ENCODE measurements at places on chromosomes 3 and 15. TPM values are rescaled to one million over a fixed set of nuclear protein-coding genes. Genes with fewer than 3 reads are reported as not detected.

DNA sequence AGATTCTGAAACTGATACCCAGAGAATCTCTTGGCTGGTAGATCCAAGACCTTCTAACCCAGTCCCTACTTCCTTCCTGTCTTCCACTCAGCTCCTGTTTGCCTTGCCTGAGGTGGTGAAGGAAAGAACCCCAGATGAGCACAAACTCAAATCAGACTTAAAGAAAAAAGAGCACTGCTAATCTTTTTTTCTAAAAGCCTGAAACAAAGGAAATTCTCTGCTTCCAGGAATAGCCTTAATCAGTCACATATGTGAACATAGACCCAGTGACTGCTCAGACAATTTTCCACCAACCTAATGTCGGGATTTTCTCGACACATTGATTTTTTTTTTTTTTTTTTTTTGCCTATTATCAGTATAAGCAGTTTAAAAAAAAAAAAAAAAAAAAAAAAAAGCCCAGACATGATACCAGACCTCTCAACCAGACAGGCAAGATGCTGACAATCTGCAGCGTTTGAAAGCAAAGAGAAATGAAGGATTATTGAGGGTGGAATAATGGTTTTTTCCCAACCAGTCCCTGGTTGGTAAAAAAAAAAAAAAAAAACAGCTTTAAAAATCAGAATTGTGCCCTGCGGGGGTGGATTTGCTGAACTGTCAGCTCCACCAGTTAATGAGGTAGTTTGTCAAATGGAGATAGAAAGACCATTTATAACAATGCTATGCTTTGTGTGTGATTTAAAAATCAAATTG lies 256.8 kb upstream of the RARB start:
- no peak for DNase-seq

DNA sequence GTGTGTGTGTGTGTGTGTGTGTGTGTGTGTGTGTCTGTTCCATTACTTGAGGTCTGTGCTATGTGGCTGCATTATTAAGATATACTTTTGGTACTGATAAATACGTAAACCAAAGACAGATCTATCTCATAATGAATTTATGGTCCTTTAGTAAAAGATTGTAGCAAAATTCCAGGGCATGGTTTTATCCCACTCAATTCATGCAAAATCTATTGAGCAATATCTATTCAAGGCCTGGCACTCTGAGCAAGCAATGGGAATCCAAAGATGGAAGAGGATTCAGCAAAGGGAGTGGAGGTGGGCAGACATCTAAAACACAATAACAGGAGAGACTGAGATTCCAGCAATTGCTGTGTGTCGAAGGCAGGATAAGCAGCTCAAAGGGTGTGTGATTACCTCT lies 86.8 kb downstream of the RFTN1 start:
- DNase-seq, result no peak

DNA sequence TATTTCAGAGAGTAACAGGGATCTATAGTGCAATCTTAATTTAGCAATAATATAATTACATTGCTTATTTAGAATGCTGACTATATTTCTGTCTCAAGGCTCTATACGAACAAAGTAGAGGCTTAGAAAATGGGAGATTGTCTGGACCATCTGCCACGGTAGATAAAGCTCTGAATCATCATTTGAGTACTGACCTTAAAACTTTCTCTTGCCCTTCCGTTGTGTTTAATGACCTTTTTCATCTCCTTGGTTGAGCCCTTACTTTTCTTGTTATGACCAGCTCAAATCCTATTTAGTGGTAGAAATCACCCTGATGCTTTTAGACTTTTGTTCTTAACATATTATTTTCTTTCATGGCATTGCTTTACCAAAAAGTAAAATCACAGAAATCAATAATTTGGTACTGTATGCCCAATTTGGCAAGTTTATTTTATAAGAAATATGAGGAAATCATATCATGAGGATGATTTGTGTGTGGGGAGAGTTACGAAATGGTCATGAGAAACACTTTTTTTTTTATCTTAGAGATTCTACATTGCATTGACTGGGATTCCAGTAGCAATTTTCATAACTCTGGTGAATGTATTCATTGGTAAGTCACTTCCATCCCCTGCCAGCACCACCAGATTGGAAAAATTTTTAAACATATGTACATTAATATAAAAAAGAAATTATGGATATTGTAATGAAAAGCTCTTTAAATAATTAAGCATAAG lies 11.0 kb downstream of the NDUFB5 start:
- DNase-seq, result no peak

GRCh38 chr3:37450561-37450960 lies 276.2 kb upstream of the LRRFIP2 start:
- no peak for DNase-seq

DNA sequence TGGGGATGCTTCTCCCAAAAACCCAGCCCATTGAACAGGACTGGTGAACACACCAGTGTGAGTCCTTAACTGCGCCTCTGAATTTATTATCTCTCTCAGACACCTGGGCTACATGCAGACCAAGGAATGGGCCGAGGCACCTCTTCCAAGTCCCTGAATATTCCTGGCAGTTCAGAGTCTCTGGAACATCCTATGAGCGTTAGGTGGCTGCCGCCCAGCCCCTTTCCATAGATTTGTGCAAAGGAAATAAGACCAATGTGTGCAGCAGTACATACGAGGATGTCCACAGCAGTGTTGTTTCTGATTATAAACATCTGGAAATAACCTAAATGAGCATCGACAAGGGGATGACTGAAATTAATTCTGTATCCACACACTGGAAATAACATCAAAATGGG lies 104.9 kb upstream of the RPL32 start:
- no peak for DNase-seq

- no peak for DNase-seq
These were observed 23.5 kb downstream of the C3orf62 start for GRCh38 chr3:49253512-49253911.

GRCh38 chr3:101010296-101010695 lies 17.1 kb upstream of the ABI3BP start:
- no peak for DNase-seq

GRCh38 chr3:172334671-172335207 lies 113.5 kb downstream of the GHSR start:
- DNase-seq, result no peak

DNA sequence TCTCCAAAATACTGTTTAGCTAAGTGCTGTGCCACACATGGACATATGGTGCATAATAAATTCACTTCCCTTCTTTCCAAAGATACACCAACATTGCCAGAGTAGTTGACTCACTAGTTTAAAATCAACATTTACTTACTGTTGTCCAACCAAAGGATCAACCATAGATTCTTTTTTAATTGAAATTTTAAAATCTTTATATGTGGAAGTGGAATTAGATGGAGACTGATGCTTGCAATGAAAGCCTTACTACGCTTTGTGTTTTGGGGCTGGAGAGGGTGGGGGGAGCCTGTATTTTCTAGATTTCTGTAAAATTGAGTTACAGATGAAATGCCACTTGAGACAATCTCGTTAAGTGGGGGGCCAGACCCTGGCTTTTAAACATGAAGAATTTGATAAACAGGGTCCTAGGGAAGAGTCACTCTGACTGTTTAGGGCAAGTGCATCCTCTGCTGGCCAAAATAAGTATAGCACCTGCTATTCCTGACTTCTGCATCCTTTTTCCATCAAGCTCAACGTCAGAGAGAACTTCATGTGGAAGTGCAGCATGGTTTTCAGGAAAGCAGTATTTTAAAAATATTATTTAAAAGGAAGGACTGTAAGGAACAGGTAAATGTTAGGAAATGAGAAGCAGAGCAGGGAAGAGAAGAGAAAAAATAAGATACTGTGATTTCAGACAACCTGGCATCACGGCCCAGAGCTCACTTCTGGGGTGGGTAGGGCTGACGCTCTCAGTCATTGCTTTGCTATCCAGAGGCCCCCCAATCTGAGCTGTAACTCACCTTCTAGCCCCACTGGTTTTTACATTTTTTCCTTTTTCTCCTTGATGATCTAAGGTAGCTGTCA lies 76.7 kb downstream of the BOC start:
- peak; percentile 50 for DNase-seq

GRCh38 chr15:88447206-88447605 lies 20.0 kb downstream of the MRPL46 start:
- no peak for DNase-seq

- no peak for DNase-seq
These were observed 856.1 kb downstream of the SI start for GRCh38 chr3:164222197-164222596.

GRCh38 chr3:146115619-146116018 lies 45.4 kb downstream of the PLOD2 start:
- DNase-seq, result no peak

- no peak for DNase-seq
These were observed 240.6 kb upstream of the TOPAZ1 start for GRCh38 chr3:44001072-44001471.

DNA sequence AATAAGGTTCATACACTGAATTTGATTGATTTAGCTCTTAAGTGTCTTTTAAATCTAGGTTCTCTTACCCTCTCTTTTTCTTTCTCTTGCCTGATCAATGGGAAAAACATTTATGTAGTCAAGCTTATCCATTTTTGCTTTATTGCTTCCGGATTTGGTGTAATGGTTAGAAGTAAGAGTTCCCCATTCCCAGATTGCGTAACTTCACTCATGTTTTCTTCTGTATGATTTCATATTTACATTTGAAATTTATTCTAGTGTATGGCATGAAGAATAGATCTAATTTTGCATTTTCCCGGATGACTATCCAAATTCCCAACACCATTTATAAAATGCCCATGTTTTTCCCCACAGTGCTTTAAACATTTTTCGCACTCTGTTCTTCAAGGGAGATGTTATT lies 27.9 kb upstream of the SV2B start:
- DNase-seq, result no peak

GRCh38 chr3:78798266-78798832 lies 969.4 kb downstream of the ROBO1 start:
- no peak for DNase-seq

DNA sequence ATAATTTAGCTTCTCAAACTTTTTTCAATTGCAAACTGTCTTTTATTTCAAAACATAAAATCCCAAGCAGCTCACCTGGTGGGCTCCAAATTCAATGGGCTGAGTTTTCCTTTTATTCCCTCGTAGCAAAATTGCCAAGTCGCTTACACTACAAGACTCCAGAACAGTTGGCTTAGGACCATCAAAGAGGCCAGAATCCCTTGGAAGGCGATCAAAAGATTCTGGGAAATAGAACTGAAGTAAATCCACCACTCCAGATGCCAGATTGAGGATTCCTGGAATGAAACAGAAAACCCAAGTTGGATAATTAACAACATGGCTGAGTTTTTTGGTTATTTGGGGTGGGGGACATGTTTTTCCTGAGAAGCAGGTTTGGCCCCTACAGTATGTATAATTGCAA lies 87.7 kb upstream of the DCLK3 start:
- no peak for DNase-seq

DNA sequence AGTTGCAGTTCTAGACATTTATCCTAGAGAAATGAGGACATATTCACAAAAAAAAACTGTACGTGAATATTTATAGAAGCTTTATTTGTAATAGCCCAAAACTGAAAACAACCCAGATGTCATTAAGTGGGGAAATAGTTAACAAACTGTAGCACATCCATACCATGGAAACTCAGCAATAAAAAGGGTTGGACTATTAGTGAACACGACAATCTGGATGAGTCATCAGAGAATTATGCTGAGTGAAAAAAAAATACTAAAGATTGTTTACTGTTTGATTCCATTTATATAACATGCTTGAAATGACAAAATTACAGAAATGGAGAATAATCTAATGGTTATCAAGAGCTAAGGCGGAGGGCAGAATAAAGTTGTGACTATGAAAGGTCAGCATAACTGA lies 59.5 kb downstream of the CPA3 start:
- DNase-seq, result no peak

DNA sequence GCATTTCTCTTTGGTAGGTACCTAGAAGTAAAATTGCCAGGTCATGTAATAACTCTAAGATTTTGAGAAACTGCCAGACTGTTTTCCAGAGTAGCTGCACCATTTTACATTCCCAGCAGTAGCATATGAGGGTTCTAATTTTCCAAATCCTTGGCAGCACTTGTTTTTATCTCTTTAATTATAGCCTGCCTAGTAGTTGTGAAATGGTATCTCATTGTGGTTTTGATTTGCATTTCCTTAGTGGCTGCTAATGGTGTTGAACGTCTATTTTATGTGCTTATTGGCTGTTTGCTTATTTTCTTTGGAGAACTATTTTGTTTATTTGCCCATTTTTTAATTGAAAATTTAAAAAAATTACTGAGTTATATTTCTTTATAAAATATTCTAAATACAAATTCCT lies 117.9 kb downstream of the TCF12 start:
- DNase-seq, result no peak

DNA sequence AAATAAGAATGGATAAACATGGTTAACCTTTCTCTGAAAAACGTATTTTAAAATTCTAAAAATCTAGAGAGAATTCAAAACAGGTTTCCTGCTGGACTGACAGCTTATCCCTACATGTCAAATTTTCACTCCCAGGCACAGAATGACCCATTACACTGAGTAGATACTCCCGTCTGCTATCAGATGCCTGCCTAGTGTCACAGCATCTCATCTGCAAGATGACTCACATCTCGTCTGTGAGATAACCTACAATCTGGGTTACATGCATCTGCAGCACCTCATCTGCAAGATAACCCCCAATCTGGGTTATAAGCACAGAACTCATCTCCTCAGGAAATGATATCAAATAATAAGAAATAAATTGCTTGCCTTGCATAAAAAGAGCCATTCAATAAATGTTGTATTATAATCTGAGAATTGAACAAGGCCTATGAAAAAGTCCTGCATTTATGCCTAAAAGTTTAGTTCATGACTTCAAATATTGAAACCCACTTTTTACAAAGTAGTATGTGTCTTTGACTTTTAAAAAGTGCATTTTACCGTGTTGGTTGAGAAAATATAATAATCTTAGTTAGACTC lies 188.3 kb upstream of the THBS1 start:
- no peak for DNase-seq

- DNase-seq, result no peak
These were observed 76.3 kb upstream of the LIPC start for GRCh38 chr15:58355382-58355971.

GRCh38 chr15:35757361-35757760 lies 211.4 kb upstream of the DPH6 start:
- DNase-seq, result no peak

DNA sequence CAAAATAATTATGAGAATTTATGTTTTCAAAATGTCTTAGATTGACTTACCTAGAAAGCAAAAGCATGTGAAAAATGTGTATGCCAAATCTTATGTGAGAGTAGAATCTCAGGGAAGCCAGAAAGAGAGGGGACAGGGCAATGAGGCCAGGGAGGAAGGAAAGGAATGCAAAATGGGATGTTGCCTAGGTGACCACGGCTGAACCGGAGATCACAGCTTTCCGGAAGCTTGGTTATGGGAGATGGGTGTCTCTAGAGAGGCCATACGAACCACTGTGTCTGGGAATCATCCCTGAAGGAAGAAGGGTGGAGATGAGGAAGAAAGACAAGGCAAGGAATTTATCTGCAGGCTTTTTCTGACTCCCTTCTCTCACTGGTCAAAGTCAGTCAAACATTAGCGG lies 76.0 kb downstream of the SUCLG2 start:
- DNase-seq, result no peak

The KCNMB2 gene
- total RNA-seq, result 6.1 TPM

The PIK3CB gene
- 22.8 TPM for total RNA-seq

The PAQR9 gene
- total RNA-seq, result not detected

The MYRIP gene
- total RNA-seq, result 2.9 TPM

The SYNPR gene
- total RNA-seq, result 0.95 TPM

The HCLS1 gene
- total RNA-seq, result 11.6 TPM

The GMNC gene
- total RNA-seq, result 0.26 TPM

The GHSR gene
- total RNA-seq, result not detected

The LIPH gene
- total RNA-seq, result 10.1 TPM

The LRTM1 gene
- 13.4 TPM for total RNA-seq

The GDPGP1 gene
- total RNA-seq, result 6.6 TPM

The GOLGB1 gene
- total RNA-seq, result 95.0 TPM

The ATP8B4 gene
- 24.3 TPM for total RNA-seq

The CHRD gene
- 9.1 TPM for total RNA-seq

The HTR3E gene
- total RNA-seq, result not detected
